D341Med (cell line): ENCODE measurements at places on chromosomes 5 and 9.

GRCh38 chr5:10507575-10508096 lies 56.2 kb upstream of the ANKRD33B start:
- DNase-seq, result no peak

GRCh38 chr5:133735346-133735745 lies 123.0 kb upstream of the FSTL4 start:
- no peak for DNase-seq

DNA sequence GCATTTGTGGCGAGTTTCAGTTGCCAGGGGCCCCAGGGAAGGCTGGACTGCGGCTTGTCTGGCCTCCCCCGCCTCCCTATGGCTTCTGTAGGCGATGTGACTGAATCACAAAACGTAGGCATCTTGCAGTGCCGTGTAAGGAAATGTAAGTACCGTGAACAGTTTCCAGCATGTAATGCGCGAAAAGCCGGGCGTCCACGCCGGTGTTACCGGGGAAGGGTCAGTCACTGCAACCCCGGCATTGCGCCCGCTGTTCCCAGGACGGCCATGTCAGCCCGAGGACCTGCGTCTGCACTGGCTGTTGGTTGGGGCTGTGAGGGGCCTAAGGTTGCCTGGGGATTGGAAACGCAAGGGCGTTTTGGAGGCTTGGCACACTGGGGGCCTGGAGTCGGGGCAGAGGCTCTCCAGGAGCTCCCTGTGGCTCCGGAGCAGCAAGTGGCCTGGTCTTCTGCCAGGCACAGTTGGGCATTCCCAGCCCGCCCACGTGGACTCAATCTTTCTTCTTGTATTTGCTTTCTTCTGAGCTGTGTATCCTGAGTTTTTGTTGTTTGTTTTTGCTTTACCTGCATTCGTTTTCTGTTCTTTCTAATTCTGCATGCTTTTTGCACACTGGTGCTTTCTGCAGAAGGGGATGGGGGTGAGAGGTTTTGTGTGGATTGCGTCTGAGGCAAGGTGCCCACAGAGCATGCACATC lies 36.9 kb upstream of the PLEKHG4B start:
- no peak for DNase-seq

DNA sequence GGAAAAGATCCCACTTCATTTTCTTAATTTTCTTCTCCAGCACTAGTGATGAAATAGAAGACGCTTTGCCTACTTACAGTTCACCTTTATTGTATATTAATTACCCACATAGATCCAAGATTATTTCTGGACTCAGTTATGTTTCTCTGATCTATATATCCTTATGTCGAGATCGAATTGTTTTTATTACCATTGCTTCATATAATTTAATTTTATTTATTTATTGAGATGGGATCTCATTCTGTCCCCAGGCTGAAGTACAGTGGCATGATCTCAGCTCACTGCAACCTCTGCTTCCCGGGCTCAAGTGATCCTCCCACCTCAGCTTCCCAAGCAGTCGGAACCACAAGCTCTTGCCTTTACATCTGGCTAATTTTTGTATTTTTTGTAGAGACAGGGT lies 121.3 kb downstream of the UGCG start:
- no peak for DNase-seq

DNA sequence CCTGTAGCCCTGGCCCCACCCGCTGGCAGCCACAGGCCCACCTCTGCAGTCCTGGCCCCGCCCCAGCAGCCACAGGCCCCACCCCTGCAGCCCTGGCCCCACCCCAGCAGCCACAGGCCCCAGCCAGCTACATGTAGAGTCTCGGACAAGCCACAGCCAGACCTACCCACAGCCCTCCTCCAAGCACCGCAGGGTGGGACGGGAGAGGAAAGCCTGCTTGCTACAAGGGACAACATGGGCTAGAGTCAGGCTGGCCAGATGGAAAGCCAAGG lies 49.5 kb upstream of the SARDH start:
- DNase-seq, result peak; percentile 55

DNA sequence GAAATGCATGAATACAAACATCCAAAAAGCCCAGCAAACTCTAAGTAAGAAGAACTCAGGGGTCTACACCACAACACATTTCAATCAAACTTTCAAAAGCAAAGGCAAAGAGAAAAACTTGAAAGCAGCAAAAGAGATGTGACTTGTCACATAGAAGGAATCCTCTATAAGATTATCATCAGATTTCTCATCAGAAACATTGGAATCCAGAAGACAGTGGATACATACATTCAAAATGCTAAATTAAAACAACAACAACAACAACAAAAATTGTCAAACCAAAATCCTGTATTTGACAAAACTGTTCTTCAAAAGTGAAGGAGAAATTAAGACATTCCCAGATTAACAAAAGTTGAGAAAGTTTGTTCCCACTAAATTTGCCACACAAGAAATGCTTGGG lies 362.7 kb downstream of the ZNF608 start:
- DNase-seq, result no peak

DNA sequence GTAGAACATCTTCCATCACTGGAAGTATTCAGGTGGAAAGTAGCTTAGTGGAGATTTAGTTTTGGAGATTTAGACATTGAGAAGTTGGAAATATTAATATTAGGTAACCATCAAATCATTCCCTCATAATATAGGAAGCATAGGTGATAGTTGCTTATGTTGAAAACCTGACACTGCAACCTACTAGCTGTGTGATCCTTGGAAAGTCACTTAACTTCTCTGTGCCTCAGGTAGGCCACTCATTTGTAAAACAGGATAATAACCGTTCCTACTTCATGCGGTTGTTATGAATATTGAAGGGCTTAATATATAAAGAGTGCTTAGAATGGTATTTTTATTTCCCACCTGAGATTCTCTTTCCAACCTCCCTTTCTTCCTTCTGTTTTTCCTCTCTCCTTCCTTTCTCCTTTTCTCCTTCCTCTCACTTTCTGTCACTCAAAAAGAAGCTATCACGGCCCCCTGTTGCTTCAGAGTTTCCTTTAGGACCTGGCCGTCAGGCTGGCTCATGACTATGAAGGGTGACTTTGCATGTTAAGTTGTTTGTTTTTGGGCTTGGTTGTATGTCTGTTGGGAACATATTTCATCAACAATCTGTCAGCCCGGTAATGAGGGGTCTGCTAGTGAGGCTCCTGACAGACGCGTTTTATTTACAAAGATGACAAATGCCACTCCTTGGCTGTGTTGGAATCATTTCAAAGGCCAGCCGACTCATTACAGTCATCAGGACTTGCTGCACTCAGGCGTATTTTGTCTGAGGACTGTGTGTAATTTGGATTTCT lies 31.0 kb downstream of the DOCK2 start:
- DNase-seq, result no peak

GRCh38 chr5:139842321-139842720 lies 46.7 kb downstream of the PSD2 start:
- no peak for DNase-seq

DNA sequence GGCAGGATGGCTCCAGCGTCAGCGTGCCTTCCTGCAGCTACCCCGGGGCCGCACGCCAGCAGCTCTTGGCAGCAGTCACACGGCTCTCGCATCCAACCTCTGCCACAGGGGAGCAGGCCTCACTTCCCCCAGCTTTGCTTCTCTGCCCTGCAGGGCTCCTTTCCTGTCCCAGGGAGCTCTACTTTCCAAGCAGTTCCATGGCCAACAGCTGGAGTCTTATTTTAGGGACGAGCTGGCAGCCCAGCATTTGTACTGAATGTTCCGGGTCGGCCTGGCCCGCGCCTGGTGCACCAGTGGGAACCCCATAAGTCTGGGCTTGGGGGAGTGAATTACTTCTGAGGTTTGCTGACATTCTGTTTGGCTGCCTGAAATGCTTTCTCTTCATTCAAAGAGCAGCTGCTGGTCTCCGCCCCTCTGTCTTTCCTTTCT lies 34.6 kb downstream of the GADD45G start:
- no peak for DNase-seq

DNA sequence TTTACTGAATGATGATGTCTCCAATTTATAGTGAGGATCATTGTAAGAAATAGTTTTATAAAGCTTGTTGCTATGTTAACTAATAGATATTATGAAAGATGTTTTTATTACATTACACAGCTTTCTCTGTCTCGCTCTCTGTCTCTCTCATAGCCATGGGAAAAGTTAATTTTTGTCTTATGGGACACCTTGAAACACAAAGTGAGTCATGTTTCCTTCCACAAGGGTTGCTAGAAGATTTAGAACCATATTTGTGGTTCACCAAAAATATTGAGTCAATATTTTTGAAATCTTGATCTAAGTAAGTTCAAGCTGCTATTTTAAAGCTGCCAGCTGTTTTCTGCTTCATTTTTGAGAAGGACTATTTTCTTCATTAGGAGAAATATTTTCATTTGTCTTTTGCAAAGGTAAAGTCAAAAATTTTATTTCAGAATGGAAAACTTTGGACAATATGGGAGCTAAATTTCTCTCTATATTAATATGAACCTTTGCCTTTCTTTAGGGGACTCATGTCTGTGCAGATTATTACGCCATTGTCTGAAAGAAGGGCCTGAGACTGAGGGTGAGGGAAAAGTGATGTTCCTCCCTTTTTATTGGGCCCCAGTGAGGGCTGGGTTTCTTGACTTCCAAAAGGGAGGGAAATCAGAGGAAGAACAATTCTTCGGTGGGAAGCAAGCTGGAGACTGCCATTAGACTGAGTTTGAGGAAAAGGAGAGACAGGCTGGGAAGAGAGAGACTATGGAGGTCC lies 87.9 kb upstream of the SLC24A2 start:
- DNase-seq, result no peak

GRCh38 chr5:81854915-81855314 lies 104.0 kb upstream of the SSBP2 start:
- DNase-seq, result no peak

GRCh38 chr5:20368571-20369517 lies 380.8 kb upstream of the CDH18 start:
- no peak for DNase-seq
